ENCODE measurements at places on chromosomes 7 and 10. TPM values are rescaled to one million over a fixed set of nuclear protein-coding genes. Genes with fewer than 3 reads are reported as not detected.

The AKR1C8 gene
- total RNA-seq: 1.3 TPM

GRCh38 chr10:22764639-22765038 lies 50.3 kb upstream of the PIP4K2A start:
- no peak overlapping the region for H3K27ac ChIP-seq
- no peaks in the 10 kb centered on the region for H3K4me1 ChIP-seq
- DNase-seq: no peak
- no peak overlapping the region for H3K4me3 ChIP-seq

GRCh38 chr10:72638586-72639440 lies 12.9 kb upstream of the MICU1 start:
- no peak overlapping the region for H3K4me3 ChIP-seq
- no peaks in the 10 kb centered on the region for H3K36me3 ChIP-seq
- peaks cover 8% of the 10 kb centered on the region for H3K27me3 ChIP-seq
- H3K4me1 ChIP-seq: no peaks in the 10 kb centered on the region

DNA sequence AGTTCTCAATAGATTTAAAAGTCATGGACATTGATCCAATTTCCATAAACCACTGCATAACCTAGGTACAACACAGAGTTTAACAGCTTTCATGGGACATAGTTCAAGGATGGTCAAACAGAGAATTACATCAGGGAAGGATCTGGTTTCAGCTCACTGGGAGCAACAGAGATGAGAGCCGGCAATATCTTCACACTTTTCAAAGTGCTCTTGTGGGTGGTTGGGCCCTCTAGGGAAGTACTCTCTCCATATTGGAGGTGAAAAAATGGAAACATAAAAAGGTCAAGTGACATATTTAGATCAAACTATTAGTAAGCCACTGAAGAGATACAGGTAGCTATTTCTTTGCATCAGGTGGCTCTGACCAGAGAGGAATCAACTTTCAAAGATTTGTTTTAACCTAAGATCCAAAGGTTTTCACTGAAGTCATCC lies 61.8 kb upstream of the LRRN3 start:
- peaks cover 57% of the 10 kb centered on the region for H3K4me1 ChIP-seq
- peak overlapping the region; percentile 86 for H3K27ac ChIP-seq
- H3K27me3 ChIP-seq: no peaks in the 10 kb centered on the region
- H3K36me3 ChIP-seq: no peaks in the 10 kb centered on the region

- H3K4me3 ChIP-seq: no peak overlapping the region
- no peak overlapping the region for H3K27ac ChIP-seq
- DNase-seq: no peak
- peaks cover 14% of the 10 kb centered on the region for H3K4me1 ChIP-seq
- H3K36me3 ChIP-seq: peaks cover 4% of the 10 kb centered on the region
These were observed 14.8 kb upstream of the ZNF485 start for GRCh38 chr10:43591303-43591904.

DNA sequence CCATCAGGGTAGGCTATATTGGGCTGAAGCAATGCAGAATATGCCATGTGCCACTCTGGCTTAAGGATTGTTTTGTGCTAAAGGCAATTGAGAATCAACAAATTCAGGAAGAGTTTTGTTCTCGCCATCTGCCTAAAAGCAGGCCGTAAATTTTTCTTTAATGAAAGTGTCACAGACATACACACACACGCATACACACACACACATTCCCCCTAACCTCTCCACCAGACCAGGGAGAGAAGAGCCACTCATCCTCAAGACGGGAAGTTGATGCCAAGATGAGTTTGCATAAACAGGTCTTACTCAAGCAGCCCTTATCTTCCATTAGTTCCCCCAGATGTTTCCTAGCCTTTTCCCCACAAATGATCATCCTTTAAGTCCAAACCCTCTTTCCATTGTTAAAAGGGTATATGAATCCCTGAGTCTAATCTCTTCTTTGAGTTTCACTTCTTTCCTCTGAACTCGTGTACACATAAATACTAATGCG lies 59.6 kb upstream of the TRIM24 start:
- H3K27me3 ChIP-seq: no peaks in the 10 kb centered on the region
- no peaks in the 10 kb centered on the region for H3K36me3 ChIP-seq
- no peak overlapping the region for H3K27ac ChIP-seq
- H3K4me1 ChIP-seq: no peaks in the 10 kb centered on the region
- no peak overlapping the region for H3K4me3 ChIP-seq

The FAM13C gene
- not detected for total RNA-seq

DNA sequence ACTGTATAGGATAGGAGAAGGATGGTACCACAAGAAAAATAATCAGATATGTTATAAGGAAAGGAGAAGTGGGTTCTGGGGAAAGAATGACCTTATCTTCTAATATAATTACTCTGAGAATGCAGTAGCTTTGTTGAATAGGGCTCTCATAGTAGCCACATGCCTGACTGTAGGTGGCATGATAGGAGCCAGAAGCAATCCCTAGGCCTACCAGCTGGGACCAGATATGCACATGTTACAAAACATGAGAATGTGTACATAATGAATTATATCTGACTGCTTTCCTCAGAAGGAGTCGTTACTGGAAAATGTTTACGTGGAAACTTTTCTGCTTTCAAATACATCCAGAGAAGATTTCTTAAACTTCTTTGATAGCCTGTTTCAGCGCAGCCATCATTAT lies 53.2 kb upstream of the FAM3C start:
- H3K4me1 ChIP-seq: no peaks in the 10 kb centered on the region
- DNase-seq: no peak
- H3K36me3 ChIP-seq: no peaks in the 10 kb centered on the region
- H3K27me3 ChIP-seq: no peaks in the 10 kb centered on the region

DNA sequence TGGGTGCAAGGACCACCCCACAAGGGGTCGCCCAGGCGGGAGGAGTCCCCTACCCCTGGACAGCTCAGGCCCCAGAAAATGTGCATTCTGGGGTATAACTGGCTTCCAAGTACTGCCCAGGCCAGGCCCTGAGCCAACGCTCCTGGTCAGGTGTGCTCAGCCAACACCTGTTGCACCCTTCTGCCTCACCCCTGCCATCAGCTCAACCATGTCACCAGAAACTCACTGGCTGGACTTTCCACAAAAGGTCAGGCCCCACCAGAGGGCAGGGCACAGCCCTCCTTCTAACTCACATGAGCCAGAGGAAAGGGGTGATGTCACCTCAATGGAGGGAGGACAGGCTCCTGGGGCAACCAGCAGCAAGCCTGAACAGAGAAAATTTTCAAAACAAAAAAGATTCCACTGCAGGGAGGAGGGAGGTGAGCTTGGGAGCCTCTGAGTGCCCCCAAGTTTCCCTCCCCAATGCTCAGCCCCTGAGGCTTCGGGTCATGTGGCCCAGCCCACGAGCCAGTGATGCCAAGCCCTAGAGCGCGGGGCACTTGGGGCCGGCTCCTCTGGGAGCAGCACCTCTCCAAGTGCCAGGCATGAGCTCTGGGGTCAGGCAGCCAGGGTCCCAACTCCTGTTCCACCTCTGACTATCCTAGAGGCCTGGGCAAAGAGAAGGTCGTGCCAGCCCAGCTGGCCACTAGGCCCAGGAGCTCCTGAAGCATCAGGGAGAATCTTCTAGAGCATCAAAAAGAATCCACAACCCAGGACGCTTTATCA lies 2.2 kb downstream of the OGDHL start:
- peaks cover 3% of the 10 kb centered on the region for H3K36me3 ChIP-seq
- H3K27ac ChIP-seq: no peak overlapping the region
- H3K27me3 ChIP-seq: peaks cover 20% of the 10 kb centered on the region
- H3K4me1 ChIP-seq: peaks cover 9% of the 10 kb centered on the region

GRCh38 chr7:135361788-135362187 lies 128.2 kb downstream of the STRA8 start:
- peaks cover 31% of the 10 kb centered on the region for H3K36me3 ChIP-seq
- no peaks in the 10 kb centered on the region for H3K27me3 ChIP-seq
- no peak overlapping the region for H3K27ac ChIP-seq
- no peaks in the 10 kb centered on the region for H3K4me1 ChIP-seq

DNA sequence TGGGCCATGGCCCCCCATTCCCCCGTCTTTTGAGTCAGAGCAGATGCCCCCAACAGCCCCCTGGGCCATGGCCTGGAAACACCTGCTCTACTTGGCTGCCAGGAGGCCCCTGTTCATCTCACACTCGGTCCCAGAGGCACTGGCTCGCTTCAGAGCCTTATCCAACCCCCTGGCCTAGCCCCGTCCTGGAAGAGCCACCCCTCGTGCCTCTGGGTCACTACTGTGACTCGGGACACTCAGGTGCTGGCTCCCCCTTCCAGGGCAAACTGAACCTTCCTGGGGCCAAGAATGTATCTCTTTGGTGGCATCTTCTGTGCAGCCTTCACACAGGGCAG lies 7.0 kb downstream of the POLR2J start:
- no peak overlapping the region for H3K27ac ChIP-seq
- DNase-seq: no peak
- no peak overlapping the region for H3K4me3 ChIP-seq
- no peaks in the 10 kb centered on the region for H3K36me3 ChIP-seq
- H3K4me1 ChIP-seq: peaks cover 11% of the 10 kb centered on the region
- no peaks in the 10 kb centered on the region for H3K27me3 ChIP-seq

DNA sequence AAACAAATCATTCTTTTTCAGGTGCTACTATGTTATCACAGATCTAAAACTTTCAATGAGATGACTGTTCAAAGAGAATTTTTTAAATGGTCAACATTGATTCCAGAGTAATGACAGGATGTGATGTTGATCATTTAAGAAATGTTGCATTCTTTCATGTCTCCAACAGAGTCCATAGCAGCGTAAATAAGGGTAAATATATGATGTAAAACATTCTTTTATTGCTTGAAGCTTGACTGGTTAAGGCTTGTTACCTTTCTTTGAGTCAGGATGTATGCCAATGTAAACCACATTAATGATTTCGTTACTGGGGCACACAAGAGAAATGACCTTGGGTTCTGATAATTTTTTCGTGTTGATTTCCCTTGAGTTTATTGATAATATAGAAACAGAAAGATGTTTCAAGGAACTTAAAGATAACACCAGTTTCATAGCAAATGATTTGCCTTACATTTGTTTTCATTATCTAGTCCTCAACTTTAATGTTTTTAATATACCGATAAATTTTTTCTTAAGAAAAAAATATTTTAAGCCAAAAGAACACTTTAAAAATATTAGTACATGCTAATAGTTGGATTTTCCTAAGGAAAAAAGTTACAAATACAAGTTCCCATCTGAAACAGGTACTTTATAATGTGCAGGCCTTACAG lies 3.5 kb downstream of the STK17A start:
- H3K4me3 ChIP-seq: peak overlapping the region; percentile 89
- H3K4me1 ChIP-seq: peaks cover 61% of the 10 kb centered on the region
- H3K36me3 ChIP-seq: peaks cover 13% of the 10 kb centered on the region
- peak overlapping the region; percentile 97 for H3K27ac ChIP-seq

DNA sequence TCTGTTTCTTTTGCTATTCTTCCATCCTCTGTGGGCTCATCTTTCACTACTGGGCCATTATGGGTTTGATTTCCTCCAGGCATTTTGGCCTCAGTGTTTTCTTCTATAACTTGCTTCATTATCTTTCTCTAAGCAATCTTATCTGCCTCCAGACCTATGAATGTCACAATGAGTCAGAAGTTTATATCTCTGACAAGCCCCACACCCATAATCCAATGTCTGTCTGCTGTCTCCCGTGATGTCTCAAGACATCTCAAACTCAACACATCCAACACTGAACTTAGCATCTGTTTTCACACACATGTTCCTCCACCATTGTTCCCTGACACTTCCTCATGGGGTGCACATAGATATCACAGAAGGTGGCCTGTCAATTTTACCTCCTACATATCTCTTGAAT lies 46.7 kb upstream of the RHOBTB1 start:
- H3K36me3 ChIP-seq: no peaks in the 10 kb centered on the region
- H3K27ac ChIP-seq: no peak overlapping the region
- H3K27me3 ChIP-seq: no peaks in the 10 kb centered on the region
- DNase-seq: no peak
- H3K4me3 ChIP-seq: no peak overlapping the region
- no peaks in the 10 kb centered on the region for H3K4me1 ChIP-seq

The DOCK4 gene
- 0.88 TPM for total RNA-seq

The LEP gene
- not detected for total RNA-seq
